NCI-H460 (cell line): ENCODE measurements at places on chromosomes 12 and 14.
A peak's percentile ranks its signal among the peaks of the same experiment; 100 is the strongest.

DNA sequence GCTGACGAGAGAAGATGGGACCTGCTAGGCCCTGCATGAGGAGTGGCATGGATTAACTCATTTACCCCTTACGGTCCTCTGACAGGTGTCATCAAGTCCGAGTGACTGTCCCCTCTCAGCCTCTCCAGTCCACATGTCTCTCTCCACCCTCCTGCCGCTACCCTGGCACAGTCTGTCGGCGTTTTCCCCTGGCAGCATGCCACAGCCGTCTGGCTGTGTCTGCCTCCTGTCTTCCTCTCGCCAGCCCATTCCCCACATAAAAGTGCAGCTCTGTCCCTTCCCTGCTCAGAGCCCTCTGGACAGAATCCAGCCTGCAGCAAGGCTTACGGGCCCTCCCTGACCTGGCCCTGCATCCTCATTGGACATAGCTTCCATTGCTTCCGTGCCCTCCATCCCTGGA, 45.6 kb downstream of the UBE3B start:
- DNase-seq: no peak

GRCh38 chr14:90299408-90299807, 32.3 kb downstream of the NRDE2 start:
- DNase-seq: no peak

GRCh38 chr14:105914738-105915385, 388.5 kb downstream of the TMEM121 start:
- DNase-seq: no peak

- no peak for DNase-seq
Measured at GRCh38 chr12:120199595-120200306, 1.2 kb downstream of the RPLP0 start.

GRCh38 chr14:60211153-60211552, 37.9 kb upstream of the PPM1A start:
- DNase-seq: no peak

GRCh38 chr12:121571920-121572319, 8.9 kb downstream of the KDM2B start:
- no peak for DNase-seq

- peak; percentile 38 for DNase-seq
Measured at GRCh38 chr12:120529641-120530417, 871 bp upstream of the COQ5 start.

- peak; percentile 39 for DNase-seq
Measured at GRCh38 chr14:21868442-21869046, 194.9 kb upstream of the OR4E1 start.

DNA sequence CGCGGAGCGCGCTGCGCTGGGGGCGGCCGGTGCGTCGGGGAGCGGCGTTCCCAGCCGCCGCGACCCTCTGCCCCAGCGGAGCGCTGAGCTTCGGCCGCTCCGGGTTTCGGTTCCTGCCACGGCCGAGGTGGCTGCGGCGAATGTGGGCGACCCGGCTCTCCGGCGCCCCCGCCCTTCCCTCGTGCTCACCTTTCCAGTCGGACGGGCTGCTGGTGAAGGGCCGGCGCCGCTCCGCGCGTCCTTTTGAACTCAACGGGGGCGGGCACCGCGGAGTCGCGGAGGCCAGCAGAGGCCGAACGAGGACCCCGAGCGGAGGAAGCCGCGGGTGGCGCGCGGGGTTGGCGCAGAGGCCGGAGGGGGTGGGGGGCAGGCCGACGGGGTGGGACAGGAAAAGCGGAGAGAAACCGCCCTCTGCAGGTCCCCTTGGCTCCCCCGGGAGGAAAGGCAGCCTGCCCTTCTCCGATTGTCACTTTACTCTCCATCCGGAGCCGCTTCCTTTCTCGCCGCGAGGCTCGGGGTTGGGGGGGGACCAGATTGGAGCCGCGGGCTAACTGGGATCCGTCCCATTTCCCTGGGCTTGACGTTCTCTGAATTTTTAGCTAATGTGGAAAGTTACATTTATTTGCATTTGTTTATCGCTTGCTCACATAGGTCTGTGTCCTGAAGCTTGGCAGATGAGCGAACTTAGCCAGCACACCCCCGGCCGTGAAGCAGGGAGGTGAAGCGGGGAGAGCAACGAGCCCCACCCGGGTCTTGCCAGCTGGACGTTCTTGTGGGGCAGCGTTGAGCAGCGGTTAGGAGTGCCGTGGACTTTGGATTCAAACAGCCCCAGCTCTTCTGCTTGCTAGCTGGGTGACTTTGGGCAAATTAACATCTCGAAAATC, at the start of gene SMAGP:
Gene SMAGP (minus strand): TSS at position 349 of the 884 bp plus-strand sequence. CDS start 1,137 bp downstream, outside the sequence.
- DNase-seq: no peak

DNA sequence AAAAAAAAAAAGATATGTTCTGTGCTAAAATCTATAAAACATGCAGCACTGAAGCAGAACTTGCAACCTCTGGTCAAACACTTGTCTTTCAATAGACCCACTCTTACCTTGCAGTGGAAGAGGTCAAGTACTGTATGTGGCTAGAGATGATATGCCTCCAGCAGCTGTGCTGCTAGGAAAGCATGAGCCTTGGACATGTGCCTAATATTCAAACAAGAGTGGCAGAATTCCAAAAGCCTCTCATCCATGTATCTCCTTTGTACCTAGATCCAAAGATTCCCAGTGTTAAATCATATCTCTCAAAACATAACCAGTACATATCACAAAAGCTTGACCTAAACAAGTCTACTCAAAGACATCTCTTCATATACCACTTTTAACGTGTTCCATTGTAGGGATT, 105.0 kb upstream of the CPNE8 start:
- no peak for DNase-seq

DNA sequence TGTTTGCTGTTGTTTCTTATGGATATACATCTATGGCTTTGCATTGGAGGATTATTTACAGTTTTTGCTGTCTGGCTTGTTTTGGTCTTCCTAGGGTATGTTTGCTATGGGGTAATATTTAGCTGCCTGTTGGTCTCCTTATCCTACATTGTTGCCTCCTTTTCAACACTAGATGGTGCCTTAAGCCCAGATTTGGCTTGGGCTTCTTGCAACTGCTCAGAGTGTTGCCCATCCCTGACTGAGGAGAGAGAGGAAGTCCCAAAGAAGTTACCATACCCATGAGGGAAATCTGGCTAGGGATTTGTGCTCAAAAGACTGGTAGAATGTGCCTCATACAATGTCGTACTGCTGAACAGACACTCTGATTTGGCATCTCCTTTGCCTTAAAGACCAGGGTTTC, 94.6 kb upstream of the MUCL1 start:
- DNase-seq: peak; percentile 47

GRCh38 chr14:43587183-43587582, 919.9 kb downstream of the FSCB start:
- no peak for DNase-seq

GRCh38 chr12:64392221-64392620, 1.7 kb upstream of the C12orf56 start:
- peak; percentile 39 for DNase-seq

DNA sequence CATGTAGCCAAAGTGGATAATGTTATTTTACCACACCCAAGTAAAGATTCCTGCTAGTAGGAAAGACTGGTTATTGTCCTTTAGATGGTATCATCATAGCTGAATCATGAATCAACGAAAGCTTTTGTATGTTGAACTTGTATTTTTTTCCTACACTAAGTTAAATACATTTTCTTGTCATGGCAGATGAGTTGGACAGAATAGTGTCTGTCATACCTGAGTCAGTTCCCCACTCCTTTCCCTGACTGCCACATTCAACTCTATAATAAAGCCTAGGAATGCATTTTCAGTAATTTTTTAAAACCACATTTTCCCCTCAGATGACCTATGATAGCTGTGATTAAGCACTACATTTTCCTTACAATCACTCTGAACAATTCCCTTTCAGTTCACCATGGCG, 9.3 kb upstream of the PTHLH start:
- DNase-seq: no peak

- DNase-seq: peak; percentile 94
Measured at GRCh38 chr12:65631621-65632111, 192.6 kb upstream of the HMGA2 start.

DNA sequence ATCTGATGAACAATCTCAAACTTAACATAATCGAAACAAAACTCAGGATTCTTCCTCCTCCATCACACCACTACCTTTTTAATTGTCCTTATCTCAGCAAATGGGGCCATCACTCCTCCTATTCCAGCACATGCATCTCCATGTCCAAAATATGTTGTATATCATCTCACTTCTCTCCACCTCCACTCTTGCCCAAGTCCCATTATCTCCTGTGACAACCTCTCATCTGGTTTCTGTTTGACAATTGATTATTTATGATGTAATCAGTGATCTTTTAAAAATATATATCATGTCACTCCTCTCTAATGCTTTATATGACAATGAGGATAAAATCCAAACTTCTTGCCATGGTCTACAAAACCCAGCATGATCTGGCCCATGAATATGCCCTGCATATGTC, 200.8 kb upstream of the HMGA2 start:
- no peak for DNase-seq

GRCh38 chr14:51006781-51007211, 62.5 kb upstream of the PYGL start:
- no peak for DNase-seq

DNA sequence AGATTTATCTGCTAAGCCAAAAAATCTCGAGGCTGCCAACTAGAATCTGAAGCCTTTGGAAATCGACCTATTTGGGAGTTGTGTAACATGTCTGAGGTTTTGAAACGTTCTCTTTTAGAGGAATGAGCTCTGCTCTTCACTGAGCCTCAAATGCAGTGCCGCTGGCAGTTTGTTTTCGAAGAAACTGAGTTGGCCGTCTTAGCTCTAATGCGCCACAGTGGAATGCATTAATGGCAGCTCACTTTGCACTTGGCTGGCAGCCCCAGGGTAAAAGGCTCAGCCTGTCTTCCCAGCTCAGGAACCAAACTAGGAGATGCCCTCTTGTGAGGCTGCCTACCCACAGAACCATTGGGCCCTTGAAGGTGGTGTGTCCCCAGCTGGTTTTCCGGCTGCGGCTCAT, 53.8 kb downstream of the SFSWAP start:
- no peak for DNase-seq

- DNase-seq: no peak
Measured at GRCh38 chr14:90060965-90061684, 669 bp upstream of the KCNK13 start.

GRCh38 chr12:19830446-19830845, 391.2 kb downstream of the AEBP2 start:
- no peak for DNase-seq

DNA sequence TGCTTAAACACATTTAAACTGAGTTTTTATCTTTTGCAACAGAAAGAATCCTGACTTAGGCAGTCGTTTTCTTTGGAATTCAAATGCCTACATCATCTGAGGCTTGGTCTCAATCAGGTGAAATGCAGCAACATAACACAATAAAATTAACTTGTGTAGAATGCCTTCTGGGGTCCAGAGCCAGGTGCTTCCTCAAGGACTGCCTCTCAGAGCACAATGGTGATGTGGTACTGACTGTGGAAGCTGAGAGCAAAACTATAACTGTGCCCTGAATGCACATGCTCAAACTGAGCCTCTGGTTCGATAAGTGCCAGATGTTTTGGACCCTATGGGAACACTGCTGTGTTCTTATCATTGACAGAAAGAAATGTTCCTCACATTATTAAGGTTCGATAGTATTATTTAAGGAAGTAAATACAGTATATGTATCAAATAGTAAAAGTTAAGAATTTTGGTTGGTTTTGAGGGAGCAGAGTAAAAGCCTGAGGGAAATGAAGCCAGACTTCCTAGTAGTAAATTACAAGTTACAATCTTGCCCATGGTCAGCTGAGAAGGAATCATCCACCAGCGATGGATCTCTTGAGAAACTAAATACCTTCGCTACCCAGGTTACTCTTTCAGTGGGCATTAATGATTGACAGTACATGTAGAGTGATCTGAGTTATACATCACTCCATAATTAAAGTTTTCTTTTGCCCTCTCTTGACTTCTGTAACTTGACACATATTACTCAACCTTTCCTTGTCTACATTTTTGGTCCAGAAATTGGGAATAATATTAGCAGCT, 122.9 kb upstream of the ATP2B1 start:
- DNase-seq: no peak

GRCh38 chr14:63564318-63564717, 21.1 kb upstream of the PPP2R5E start:
- no peak for DNase-seq

DNA sequence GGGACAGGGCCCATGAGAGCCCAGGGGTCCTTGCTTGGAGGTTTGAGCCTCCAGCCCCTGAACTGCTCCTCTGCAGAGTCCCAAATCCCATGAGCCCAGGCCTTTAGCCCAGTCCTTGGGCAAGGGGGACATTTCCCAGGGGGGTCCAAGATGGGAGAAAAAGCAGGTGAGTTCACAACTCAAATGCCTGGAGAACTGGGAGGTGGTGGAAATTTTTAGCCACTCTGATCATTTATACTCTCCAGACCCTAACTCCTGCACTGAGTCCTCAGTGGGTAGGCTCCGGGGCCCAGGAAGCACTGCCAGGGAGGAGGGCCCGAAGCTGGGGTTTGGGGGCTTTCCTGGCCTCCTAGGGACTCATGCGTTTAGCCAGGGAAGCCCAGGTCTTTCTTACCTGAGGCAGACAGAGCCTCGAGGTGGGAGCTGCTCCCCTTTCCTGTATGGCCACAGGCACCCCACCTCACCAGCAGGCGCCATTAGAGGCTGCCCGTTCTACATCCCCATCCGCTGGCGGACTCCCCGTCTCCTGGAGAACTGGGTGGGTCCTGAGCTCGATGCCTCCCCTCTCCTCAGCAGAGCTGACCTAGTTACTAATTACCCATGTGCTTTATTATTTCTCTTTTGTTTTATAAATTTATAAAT, 998 bp downstream of the HNF1A start:
- no peak for DNase-seq

GRCh38 chr14:98888927-98889835, 382.8 kb downstream of the BCL11B start:
- DNase-seq: no peak

DNA sequence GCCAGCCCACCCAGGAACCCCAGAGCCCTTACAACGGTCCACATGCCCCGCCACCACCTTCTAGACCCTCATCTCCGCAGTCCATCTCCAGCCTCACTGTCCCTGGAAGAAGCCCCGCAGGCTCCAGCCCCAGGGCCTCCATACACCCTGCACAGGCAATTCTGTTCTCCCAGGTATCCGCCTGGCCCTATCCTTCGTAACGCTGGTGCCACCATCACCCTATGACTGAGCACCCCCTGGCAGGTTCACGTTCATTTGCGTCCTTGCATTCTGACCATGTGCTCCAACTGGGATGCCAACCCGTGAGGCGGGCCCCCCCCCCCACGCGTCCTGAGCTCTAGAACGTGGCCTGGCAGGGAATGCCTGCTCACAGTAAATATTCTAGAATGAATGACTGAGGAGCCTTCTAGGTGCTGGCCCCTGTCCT, 675 bp upstream of the SCARB1 start:
- DNase-seq: no peak

- DNase-seq: no peak
Measured at GRCh38 chr14:35474323-35474722, 59.6 kb upstream of the INSM2 start.

DNA sequence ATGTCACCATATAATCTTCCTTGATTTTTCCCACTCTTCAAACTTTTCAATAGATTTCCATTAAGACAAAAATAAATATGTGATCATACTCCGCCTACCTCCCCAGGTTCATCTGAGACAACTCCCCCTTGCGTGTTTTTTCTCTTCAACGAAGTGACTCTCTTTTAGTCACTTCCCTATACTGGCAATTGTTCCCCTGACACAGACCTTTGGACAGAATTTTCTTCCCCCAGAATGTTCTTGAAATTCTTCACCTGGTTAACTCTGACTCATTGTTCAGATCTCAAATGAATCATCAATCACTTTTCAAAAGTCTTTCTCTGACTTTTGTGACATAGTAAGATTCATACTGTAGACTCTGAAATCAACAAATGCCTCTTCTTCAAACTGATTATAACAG, 727.3 kb upstream of the LMO3 start:
- no peak for DNase-seq
